ENCODE measurements at places on chromosomes 6 and 20.

- DNase-seq: no peak
Measured at GRCh38 chr6:148217921-148218320, 124.7 kb upstream of the SASH1 start.

- no peak for DNase-seq
Measured at GRCh38 chr6:27157459-27158315, 89.8 kb upstream of the PRSS16 start.

- DNase-seq: no peak
Measured at GRCh38 chr6:160124605-160125004, 3.0 kb downstream of the SLC22A1 start.

DNA sequence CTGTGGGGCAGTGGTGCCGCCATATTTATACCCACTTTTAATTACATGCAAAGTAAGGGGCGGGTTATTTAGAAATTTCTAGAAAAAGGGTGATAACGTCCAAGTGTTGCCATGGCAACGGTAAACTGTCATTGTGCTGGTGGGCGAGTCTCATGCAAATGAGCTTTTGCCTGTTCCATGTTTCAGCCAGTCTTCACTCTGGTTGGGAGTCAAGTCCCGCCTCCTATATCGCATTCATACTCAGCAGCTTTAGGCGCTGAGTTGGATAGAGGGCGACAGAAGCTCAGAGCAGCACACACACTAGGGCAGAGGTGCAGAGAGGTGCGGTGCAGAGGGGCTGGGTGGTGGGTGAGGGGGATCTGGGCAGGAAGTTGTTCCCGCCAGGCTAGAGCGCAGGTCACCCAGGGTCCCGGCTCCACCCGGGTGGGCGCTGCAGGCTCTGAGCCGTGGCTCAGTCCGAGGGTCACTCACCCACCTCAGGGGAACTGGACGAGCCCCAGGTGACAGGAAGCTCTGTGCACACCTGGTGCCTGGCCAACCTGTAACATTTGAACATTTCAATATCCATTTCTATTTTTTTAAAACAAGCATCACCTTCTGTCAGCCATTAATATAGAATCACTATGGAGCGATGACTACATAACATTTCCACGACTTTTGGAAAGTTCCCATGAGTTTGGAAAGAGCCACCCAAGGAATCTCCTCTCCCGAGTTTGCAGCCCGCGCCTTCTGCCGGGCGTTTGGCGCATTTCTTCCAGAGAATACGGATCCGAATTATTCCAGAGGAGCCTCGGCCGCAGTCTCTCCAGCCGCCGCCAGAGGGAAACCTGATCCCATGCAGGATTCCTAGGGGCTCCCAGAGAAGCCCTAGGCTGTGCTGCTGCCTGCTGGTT, 89.1 kb upstream of the PHACTR3 start:
- DNase-seq: peak; percentile 98

- DNase-seq: no peak
Measured at GRCh38 chr20:32224463-32224862, 16.8 kb downstream of the POFUT1 start.

- DNase-seq: no peak
Measured at GRCh38 chr6:75219263-75219662, 13.4 kb upstream of the COL12A1 start.

- no peak for DNase-seq
Measured at GRCh38 chr6:14023855-14024254, 93.7 kb upstream of the CD83 start.

DNA sequence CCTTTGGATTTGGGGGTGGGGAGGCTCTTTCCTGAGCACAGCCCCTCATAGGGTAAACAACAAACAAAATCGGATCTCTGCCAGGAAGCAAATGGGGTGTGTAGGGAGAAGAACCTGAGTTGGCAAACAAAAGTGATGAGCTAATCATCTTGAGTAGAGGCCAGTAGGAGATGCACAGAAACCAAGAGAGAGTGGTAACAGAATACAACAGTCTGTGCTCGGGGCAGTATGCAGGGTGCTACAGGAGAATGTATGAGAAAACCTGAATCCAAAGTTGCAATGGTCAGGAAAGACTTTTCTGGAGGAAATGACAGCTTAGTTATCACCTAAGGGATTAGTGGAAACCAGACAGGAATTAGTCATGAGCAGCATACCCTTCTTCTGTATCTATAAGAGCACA, 177.8 kb downstream of the CDKAL1 start:
- no peak for DNase-seq

DNA sequence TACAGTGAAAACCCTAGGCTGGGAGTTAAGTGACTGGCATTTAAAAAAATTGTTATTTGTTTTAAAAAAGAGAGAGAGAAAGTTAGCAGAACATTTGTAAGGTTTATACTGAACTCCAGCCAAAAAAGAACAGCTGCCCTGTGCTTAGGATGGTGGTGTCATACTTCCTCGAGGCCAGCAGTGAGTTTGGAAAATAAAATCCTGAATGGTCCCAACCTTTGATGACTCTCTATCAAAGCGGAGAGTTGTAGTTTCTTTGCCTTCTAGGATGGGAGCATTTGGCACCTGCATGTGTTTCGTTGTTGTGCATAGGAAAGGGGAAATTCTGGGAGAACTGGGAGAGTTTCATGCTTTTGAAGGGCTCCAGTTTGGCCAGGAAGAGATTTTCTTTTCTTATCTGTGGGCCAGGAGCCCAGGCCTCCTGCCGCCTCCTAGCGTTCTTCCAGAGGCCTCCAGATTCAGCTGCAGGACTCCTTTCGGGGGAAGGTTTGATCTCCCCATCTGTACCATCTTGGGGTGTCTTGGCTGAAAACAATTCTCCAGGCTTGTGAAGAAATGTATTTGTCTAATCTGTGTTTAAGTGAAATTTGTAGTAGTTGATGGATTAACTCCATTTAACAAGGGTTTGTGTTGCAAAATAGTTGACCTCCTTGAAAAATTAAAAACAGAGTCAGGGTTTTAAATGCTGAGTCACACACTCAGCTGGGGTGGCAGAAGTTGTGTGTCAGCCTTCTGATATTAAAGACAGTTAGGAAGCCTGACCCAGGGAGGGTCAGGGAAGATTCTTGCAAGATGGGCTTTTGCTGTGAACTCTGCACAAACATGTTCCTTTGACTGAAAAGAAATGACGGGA, 63.4 kb downstream of the TXNDC5 start:
- DNase-seq: no peak

GRCh38 chr6:157410045-157410444, 29.1 kb downstream of the ZDHHC14 start:
- DNase-seq: no peak

DNA sequence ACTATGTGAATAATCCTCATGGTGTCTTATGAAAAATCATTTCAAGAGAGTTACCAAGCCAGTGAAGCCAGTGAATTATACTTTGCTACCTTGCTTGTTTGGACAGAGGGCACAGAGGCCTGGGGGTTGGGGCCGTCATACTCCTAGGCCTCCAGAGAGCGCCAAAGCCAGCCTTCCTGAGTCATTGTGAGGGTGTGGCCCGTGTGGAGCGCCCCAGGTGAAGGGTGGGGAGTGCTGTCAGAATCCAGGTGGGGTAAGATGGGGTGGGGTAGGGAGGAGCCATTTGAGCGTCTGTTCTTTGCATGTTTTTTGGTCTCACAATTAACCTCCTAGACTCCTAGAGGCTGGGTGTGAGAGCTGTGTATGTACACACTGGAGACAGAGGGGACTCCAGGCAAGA, 71.1 kb downstream of the PERP start:
- DNase-seq: no peak

DNA sequence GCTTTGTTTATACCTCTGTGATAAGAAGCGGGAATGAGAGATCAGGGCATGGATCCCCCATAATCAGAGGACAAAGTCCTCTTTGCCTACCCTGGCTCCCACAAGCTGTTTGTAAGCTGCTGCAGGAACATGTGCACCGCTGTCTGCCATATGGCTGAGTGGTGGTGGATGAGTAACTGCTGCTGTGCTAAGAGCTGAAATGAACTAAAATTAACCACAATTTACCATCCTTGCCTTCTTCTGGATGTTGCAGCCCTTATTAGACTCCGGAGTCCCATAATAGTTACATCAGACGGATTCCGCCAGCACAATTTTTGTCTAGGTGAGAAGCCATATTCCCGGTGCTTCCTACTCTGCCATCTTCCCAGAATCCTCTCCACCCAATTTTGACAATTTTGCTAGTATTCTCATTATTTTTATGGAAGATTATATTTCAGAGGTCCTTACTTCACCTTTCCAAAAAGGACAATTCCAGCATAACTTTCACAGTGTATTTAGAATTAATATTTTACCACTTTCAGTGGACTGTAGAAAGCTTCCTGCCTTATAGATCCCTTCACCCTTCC, 6.0 kb upstream of the CMTR1 start:
- no peak for DNase-seq

DNA sequence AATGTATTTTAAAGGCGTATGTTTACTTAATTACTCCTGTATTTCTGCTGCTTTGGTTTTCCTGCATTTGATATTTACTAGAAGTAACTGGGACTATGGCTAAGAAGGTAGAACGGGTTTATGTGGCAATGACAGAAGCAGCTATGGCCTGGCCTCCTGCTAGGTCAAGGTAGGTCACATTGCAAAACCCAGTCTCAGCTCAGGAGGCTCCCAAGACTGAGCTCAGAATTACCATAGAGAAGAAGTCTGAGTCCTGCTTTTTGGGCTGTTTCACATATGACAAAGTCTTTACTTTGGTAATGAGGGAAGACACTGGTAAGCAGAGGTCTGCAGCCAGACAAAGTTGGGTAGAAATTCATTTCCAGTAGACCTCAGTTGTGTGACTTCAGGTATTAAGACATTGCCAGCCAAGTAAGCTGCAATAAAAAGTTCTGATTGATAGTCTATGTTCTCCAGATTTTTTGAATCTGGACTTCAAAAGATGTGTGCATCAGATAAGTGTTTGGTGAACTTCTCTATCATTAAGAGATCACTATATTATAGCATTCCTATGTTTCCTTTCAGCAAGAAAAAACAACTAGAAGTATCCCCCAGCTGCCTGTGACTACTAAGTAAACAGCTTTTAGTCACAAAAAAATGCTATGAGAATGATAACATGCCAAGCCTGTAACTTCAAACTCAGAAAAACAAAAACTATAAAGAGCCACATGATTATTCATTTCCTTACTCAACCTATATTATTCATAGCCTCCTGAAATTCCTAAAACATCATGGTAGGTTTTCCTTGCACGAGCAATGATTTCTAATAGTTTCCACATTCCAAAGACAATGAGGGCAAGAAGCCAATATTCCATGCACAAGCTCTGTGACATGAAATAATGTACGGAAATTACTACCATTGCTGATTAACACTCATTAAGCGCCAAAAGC, 312.3 kb downstream of the HAO1 start:
- no peak for DNase-seq

DNA sequence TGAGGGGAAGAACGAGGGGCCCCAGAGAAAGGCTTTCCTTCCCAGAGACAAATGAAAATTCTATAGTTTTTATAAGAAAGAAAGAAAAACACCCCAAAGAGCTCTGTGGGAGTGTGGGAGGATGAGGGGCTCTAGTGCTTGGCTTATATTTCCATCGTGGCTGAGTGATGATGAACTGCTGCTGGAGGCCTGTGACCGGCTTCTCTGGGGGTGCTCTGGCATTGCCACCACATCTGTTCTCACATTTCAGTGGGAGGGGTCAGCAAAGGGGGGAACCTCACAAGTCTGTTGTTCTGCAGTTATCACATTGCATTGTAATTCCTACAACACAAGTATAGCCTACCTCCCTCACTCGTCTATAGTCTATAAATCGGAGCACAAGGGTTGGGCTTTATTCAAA, 67.6 kb upstream of the BACH2 start:
- DNase-seq: no peak

DNA sequence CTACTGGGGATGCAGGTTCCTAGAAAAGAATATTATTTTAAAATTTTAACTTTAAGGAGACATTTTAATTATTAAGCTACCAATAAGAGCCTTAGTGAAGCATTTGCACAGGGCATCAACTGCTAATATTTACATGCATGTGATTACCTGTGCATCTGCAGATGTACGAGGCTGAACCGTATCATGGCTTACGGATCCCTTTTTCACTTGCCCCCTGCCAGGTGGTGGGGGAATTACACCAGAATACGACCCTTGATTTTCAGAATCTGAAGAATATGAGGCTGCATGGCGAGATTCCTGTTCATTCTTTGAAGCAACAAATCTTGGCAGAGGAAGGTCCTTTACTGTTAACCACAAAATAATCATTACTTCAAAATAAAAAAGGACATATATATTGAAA, 42.7 kb downstream of the REPS1 start:
- no peak for DNase-seq

DNA sequence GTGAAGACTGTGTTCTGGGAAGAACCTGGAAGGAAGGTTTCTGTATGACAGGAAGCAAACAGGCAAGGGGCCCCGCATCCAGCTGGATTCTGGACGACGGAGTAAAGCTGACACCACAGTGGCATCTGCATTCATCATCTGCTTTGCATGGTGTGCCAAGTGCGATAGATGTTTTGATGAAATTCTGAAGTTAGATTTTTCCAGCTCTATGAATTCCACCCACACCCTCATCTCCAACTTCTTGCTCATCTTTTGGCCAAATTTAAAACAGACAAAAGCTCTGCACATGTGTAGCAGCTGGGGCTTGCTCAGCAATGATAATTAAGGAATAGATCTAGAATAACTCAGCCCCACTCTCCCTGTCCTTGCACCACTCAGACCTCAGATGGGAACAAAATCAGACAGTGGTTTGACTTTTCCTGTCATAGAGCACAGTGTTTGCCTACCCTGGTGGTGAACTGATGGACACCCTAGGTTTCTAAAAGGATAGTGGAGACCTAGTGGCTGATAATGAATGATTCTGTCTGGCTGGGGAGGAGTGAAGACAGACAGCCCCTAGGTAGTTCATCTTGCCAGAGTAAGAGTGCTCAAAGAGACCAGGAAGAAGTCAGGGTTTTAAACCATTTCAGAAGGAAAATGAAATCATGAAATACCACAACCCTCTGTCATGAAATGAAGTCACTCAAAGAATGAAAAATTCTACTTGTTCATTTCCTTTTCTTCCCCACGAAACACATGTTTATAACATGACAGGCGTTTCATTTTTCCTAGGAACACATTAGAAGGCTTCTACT, 85.8 kb downstream of the BCAS1 start:
- no peak for DNase-seq

DNA sequence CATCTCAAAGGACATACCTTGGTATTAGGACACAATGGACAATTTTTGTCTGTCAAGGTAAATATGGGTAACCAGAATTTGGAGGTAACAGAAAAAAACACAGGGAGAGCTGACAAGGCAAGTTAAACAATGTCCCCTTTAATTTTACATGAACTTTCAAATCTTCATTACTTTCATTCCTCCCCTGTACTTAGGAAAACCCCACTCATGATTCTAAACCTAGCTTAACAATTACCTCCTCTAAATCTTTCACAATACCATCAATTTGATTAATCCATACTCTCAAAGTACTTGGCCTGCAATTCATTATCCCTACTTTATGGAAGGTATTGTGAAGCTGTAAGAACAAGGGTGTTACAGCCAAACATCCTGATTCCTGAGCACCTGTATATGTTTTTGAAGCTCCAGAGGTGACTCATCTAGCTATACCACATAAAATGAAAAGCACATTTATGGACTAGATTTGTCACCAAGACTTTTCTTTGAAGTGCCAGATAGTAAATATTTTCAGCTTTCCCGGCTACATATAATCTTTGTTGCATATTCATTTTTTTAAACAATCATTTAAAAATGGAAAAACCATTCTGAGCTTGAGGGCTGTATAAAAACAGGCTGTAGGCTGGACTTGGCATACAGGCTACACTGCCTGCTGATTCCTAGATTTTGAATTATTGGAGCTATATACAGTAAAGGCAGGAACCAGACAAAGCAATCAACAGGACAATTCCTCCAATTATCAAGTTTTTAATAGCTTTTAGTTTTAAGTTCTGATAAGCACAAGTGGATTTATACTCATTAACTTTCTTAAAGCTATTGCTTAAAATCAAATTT, 22.9 kb downstream of the DEK start:
- no peak for DNase-seq

GRCh38 chr20:10247440-10247839, 28.8 kb downstream of the SNAP25 start:
- no peak for DNase-seq
